ENCODE measurements at places on chromosomes 12 and 14.

DNA sequence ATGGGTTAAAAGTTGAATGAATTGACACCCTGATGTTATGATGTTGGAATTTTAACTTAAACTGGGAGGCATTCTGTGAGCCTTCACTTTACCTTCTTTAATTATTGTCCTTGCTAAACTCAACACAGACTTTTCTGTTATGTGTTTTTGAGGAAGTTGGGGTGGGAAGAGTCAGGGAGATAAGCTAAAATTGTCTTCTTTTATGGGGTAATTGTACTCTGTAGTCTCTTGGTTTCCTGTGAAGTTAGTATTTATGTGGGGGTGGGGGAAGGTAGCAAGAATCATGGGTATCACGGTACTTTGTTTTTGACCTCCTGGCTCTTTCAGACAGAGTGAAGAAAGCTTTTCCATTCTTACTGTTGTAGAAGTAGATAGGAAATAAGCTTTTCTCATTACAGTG, 32.9 kb downstream of the RAB21 start:
- DNase-seq = no peak

DNA sequence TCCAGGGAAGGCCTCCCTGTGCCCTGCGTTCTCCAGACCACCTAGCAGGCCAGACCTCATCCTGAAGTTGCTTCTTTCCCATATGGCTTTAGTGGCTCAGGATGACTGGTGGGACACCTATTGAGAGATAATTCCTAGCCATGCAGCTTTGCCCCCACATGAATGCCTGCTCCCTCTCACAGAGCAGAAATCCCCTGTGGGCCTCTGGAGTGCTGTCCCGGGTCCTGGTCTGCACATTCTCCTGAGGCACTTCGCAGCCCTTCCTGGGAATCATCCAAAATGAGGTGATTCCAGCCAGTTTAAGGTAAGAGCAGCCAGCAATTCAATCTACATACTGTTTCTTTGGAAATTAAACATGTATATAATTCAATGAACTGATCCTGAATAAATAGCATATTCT, 135.9 kb downstream of the GPR65 start:
- no peak for DNase-seq

DNA sequence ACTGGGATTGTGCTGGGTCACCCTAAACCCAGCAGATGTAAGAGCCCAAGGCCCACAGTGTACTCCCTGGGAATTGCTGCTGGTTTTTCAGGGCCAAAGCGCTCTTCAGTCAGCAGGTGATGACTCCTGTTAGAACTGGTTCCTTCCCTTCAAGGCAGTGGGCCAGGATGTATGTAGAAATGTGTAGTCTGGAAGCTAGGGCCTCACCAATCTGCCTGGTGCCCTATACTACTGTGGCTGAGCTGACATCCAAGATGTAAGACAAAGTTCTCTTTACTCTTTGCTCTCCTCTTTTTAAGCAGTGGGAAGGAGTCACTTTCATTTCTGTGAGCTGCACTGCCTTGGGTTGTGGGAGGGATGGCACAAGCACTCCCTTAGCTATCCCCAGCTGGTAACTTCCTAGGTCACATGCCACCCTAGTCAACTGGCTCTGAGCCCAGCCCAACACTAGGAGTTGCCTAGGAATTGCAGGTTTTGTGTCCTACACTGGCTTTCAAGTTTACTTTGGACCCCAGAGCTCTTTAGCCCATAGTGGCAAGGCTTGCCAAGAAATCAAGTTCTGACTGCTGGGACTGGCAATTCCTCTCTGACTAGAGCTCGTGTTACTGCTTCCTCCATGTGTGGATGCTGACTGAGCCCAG, 249.2 kb downstream of the C12orf50 start:
- DNase-seq = no peak

DNA sequence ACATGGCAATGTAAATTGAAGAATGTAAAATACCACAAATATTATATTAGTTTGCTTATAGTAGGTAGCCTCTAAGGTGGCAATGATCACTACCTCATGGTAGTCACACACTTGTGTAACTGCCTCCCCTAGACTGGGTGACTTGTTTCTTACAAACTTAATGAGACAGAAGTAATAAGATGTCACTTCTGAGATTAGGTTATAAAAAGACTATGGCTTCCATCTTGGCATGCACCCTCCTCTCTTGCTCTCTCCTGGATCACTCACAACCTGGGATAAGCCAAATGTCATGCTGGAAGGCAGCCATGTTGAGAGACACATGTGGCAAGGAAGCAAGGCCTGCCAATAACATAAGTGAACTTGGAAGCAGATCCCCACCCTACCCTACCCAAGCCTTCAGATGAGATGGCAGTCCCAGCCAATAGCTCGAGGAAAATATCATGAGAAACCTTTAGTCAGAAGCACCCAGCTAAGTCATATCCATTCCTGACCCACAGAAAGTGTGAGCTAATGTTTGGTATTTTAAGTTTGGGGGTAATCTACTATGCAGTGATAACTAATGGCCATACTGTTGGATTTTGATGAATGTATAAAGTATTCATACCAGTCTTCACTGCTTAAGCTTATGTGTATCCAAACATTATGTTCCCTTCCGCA, 43.3 kb downstream of the PPP1R12A start:
- no peak for DNase-seq

GRCh38 chr12:25883026-25883916, 75.2 kb upstream of the RASSF8 start:
- no peak for DNase-seq

GRCh38 chr14:66288511-66288910, 197.7 kb upstream of the CCDC196 start:
- no peak for DNase-seq

GRCh38 chr14:68036202-68036601, 216.6 kb downstream of the RAD51B start:
- no peak for DNase-seq

DNA sequence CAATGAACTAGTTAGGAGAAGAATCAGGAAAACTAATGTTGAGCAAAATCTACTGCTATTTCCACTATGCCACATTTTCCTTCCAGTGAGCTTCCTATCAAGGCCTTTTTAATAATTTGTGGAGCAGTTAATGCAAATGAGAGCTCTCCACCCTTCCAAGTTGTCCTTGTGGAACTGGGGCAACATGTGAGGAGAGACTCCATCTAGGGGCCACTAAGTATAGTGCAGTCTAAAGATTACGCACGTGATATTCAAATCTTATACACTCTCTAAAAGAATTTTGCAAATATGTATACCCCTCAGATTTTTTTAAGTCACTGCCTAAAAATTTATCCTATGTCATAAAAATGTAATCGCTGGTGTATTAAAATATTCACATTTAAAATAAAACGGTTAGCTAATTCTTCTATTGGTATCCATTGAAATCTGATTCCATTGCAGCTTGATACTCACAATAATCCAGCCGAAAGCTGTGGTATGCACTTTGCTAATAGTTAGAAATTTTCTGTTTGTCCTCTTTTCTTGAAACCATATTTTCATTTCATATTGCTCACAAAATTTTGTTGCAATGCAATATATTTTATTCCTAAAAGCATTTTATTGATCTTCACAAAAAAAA, 100.1 kb downstream of the PAH start:
- no peak for DNase-seq

DNA sequence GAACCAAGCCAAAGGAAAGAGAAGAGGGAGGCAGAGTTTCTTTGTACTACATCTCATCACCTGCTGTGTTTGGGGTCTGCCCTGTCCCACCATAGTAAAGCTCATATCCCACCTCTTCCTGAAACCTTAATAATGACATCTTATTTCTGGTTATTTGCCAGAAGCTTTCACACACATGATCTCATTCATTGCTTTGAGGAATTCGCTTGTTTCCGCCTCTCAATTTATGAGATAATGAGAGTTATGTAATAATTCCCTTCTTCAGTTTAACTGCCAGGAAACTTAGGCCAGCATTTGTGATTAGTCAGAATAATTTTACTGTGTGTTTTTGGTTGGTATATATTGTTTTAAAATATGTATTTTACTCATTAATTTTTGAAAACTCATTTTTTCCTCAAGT, 205.2 kb downstream of the CACNA1C start:
- DNase-seq = no peak

GRCh38 chr12:124379938-124380754, 85.3 kb downstream of the RFLNA start:
- DNase-seq = no peak

GRCh38 chr14:67973436-67973835, 153.9 kb downstream of the RAD51B start:
- no peak for DNase-seq

- DNase-seq = no peak
Measured at GRCh38 chr14:51318813-51319597, 79.0 kb downstream of the TMX1 start.

- no peak for DNase-seq
Measured at GRCh38 chr12:92553389-92553788, 149.4 kb upstream of the PLEKHG7 start.

DNA sequence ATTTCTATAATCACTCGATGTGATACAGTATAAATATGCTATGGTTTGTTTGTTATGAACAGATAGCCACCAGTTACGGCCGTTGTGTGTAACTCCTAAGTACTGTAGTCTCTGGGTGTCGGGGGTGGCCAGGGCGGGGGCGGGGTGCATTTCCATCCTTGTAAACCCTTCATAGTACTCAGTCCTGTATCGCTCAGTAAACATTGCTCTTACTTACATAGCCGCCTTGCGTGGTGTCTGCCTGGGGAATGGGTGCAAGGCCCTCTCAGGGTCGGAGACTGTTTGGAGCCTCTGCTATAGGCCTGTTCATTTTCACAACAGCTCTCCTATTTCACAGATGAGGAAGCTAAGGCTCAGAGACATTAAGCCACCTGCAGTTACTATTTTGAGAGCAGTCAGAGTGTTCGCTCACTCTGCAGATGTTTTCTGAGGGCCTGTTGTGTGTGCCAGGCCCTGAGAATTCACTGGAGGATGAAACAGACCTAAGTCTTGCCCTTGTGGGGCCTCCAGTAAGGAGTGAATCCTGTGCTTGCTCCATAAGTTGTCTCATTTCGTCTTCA, 42.5 kb downstream of the JDP2 start:
- no peak for DNase-seq

DNA sequence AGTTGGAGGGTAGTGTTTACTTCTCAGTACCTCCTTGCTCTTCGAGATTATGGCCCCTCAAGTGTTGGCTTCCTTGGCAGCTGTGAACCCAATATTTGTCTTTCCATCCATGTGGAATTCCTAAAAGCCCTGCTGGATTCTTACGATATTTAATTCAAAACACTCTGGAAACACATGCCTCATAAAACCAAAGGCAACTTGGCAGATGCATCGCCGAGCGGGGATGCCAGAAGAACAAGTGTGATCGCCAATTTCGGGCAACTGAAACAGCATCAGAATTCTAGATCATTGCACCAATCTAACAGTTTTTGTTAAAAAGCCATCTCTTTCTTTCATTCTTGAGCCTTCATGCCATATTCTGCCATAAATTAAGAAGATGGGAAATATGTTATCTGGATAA, 934.4 kb downstream of the AACS start:
- DNase-seq = no peak

DNA sequence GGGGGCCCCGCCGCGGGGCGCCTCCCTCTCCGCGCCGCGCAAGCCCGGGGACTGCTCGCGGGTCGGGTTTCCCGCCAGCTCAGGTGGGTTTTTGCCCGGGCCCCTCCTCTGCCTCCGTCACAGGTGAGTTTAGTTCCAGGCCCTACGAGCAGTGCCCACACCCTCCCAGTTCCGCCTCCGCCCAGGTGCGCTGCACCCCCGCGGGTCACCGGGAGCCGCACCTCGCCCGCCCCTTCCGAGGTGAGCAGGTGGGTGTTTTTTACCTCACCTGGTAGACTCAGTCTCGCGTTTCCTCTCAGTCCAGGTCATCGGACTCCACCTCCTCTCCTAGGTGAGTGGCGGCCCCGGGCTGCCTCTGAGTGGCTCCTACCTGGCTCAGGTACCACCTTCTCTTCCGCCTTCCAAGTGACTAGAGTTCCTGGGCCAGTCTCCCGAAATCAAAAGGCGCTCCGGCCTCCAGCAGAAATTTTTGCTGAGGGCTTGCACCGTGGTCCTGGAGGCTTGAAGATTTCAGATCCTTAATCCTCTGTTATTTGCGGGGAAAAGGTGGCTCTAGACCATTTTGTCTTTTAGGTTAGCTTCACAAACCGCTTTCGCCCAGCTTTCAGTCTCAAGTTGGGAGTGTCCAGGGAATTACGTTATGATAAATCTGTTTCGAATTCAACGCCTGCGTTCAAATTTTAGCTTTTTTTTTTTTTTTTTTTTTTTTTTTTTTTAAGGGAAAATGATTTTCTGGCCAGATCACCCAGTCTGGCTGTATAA, at the start of gene TMEM30B:
TSS of gene TMEM30B (minus strand) at position 153 of the 762 bp plus-strand sequence. CDS start 191 bp downstream, outside the sequence.
- no peak for DNase-seq

GRCh38 chr12:75716291-75717025, 205.0 kb upstream of the KRR1 start:
- no peak for DNase-seq

DNA sequence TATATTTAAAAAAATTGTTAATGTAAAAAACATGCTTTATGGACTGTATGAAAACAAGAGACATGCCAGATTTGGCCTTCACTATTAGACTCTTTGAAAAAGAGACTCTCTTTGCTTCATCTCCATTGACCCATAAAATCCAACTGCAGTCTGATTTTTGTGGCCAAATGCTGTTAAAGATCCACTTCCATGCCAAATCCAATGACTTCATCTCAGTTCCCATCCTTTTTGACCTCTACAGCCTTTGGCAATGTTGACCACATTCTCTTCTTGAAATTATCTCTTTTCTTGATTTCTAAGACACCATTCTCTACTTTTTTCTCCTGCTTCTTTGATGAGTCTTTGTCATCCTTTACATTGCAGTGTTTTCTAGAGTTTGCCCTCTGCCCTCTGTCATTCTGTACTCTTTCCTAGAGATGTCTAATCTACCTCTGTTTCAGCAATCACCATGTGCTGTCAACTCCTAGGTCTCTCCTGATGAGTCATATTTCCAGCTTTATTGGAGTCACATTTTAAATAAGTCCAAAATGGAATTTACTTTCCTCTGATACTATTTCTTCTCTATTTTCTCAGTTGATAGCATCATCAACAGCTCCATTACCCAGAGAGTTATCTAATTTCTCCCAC, 2.4 kb downstream of the TMPRSS12 start:
- no peak for DNase-seq

DNA sequence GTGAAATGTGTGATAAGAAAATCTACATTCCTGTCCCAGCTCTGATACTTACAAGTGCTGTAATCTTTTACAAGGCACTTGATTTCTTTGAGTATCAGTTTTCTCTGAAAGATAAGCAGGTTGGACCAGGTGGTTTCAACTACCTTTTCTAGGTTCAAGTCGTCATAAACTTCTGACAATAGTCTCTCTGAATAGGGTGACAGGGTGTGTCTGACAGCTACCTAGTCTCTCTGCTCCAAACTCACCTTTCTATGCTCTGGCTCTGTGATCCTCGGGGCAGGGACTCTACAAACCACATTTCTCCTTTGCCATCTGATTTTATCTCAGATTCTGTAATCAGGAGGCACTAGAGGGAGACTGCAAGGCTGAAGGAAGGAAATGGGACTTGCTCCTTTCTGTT, 137.7 kb upstream of the SYT1 start:
- DNase-seq = no peak

- no peak for DNase-seq
Measured at GRCh38 chr14:22791301-22791700, 23.9 kb downstream of the SLC7A7 start.

GRCh38 chr12:76024942-76025600, 6.5 kb downstream of the PHLDA1 start:
- DNase-seq = no peak
